ENCODE measurements at places on chromosomes 6 and 20.

- no peak for DNase-seq
These were observed 115.9 kb downstream of the CD24 start for GRCh38 chr6:106858653-106859092.

DNA sequence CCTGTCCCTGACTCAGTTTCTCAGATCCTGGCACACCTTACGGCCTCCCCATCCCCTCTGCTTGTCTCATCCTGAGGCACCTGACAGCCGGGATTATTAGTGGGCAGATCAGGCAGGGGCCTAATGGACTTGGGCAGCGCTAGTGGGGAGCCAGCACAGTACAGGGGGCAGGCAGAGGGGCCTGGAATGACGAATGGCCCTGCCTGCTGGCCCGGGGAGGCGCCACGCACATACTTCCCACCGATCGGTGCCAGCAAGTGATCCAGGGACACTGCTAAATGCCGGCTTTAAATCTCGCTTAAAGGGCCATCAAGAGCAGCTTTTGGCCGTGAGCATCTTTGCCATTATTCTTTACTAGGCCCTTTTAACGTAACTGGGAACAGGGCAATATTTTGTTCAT lies 188.4 kb downstream of the DHX35 start:
- DNase-seq = no peak

DNA sequence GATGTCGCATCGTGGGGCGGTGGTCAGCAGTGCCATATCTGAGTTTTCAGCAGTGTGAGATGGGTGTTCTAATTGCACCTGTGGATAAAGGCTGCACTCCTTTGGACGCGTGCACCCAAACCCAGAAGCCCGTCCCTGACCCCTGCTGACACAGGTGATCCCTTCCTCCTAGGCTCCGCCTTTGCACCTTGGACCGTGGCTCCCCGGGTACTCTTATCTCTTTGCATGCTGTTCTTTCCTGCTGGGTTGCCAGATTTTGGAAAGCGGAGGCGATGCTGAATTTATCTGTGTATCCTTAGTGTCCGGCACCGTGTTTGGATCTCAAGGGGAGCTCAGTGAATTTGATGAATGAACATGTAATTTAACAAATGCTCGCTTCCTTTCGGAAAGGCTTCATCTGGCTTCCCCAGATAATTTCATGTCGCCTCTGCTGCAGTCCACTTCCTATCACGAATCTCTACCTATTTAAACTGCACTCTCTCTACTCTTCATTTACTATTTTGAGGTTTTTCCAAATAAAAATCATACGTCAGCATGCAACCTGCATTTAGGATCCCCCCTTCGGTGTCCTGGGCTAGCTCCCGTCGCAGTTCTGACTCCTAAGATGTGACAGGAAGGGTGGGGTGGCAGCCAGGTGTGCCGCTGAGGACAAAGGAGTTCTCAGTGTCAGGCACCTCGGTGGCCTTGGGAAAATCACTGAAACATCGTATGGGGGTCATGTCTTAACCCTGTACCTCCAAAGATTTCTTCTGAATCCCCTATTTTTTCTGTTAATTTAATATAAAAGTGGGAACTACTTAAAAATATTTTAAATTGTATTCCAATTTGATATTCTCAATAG lies 753 bp upstream of the PERP start:
- DNase-seq = no peak

GRCh38 chr6:8579372-8579771 lies 144.0 kb upstream of the SLC35B3 start:
- no peak for DNase-seq

DNA sequence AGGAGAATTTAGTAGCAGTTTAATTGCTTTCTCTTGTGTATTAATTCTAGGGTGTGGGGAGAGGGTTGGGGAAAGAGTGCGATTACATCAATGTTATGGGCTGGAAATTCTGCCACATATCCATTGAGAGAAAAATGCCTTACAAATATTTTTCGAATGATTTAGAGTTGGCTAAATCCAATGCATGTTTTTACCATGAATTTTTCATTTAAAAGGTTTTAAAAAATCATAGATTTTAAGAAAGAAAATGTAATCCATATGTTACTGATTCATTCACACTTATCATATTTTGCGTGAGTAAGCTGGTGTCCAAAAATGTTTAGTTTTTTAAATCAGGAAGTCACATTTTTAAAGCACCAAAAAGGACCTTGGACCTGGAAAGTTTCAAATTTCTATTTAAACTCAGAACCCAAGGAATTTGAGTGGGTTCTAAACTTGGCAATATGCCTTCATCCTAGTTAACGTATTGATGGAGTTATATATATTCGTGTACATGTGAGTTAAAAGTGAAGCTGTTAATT lies 627.4 kb upstream of the CITED2 start:
- DNase-seq = peak; percentile 91

DNA sequence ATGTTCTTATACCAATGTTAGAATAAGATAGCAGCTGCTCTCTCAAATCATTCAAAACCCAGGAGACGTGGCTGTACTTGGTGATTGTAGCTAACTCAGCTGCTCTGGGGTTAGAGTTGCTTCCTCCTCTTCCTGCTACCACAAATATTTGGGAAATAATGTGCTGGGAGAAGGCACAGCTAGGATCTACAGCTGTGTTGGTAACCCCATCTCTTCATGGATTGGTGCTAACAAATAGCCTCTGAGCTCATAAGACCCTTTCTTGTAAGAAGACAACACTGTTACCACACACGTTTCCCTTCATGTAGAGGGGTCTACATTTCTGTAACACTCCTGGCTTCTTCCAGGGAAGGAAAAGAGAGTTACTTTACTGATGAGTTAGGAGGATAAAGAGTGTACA lies 911.0 kb upstream of the CITED2 start:
- no peak for DNase-seq

DNA sequence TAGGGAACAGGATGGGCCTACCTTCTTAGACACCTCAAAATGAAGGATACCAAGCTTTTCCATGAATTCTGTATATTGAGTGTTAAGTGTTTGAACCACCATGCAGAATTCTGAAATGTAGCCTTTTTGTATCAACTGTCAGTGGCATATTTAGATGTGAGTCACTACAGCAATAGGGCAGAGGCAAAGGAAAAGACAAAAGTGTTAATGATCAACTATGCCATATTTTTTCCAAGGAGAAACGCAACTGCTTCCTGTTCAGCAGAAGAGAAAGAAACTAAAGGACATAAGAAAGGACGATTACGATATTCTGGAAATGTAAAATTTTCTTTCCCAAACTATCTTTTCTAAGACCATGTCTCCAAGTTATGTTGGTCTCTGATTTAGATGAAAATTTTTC lies 104.6 kb upstream of the RSPO3 start:
- DNase-seq = no peak

DNA sequence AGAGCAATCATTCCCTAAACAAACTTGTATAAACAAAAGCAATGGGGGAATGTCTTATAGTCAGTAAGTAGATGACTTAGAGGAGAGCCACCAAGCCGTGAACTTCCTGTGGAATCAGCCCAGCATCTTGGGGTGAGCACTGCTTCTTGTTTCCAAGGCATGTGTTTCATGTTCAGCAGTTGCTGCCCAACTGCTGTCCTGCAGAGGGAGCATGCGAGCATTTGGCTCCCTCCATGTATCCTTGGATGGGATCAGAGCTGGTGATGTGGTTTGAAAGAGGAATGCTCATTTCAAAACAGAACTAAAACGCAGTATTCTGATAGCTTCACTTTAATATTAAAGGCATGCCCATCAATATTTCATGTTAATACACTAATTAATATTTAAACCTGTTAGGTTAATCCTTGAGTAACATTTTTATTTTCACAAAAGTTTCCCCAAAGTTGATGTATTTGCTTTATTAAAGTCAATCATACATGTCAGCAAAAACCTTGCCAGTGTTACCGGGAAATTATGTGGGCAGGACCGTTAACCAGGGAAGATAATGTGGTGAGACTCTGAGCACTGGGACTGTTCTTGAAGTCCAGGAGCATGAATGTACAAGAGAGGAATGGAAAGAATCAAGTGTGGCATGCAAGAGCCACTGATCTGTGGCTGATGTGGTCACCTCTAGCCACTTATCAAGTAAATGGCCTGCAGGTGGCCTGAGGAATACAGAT lies 172.1 kb upstream of the GGTLC1 start:
- peak; percentile 28 for DNase-seq

GRCh38 chr6:107655245-107655644 lies 165.3 kb downstream of the SOBP start:
- no peak for DNase-seq

DNA sequence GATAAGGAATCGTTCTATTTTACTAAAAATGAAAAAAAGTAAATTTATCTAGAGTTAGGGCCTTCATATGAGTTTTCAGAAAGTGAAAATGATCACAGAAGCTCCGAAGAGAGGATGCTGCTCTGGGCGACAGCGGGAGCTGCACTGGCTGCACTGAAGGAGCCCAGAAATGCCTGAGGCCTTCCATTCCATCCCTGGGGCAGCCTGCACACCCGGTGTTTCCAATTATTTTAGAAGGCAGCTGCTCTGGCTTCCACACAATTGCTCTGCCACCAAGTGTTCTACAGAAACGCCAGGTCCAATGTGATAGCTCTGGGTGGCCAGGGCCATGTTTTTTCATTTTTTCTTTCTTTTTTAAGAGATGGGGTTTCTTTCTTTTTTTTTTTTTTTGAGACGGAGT lies 3.6 kb downstream of the DTNBP1 start:
- no peak for DNase-seq

- no peak for DNase-seq
These were observed 2.0 kb downstream of the CD24 start for GRCh38 chr6:106972500-106972899.

- no peak for DNase-seq
These were observed at the start of gene ESR1 for GRCh38 chr6:151807513-151808370. Gene ESR1 (plus strand): TSS chr6:151807682. CDS start chr6:151807913, 231 bp downstream.

GRCh38 chr6:43627008-43627825 lies 1.8 kb downstream of the GTPBP2 start:
- DNase-seq = peak; percentile 80

DNA sequence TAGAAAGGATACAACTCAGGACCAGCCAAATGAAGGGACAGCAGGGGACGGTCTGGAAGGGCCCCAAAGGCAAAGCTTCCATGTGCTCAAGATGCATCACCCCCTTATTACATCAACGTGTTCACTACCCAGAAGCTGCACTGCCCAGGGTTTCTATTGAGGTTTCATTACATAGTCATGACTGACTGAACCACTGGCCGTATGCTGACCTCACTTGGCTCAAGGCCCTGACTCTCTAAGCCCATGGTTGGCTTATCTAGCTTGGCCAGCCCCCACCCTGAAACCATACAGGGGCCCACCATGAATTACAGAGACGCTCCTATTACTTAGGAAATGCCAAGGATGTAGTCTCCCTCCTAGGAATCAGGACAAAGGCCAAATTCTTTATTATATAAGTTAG lies 179.4 kb downstream of the FOXC1 start:
- no peak for DNase-seq
